ENCODE measurements at places on chromosomes 7 and 10.
A peak's percentile ranks its signal among the peaks of the same experiment; 100 is the strongest.

DNA sequence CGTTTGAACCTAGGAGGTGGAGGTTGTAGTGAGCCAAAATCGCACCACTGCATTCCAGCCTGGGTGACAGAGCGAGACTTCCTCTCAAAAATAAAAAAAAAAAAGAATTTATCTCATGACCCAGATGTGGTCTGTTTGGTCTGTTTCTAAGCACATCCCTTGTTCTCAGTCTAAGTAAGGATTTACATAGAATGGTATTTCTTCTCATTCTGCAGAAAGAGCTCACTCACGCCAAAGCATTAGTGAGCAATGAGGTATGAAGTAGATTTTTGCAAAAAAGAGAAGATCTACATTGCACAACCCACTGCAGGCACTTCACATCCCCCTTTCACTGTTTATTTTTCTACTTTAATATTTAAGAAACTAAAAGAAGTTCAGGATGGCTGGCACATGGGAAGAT lies 76.5 kb upstream of the FGL2 start:
- no peak for DNase-seq

- no peak for DNase-seq
Observed at GRCh38 chr7:157789094-157789493, 452.3 kb downstream of the DNAJB6 start.

- no peak for DNase-seq
Observed at GRCh38 chr10:63672491-63672890, 151.3 kb downstream of the REEP3 start.

DNA sequence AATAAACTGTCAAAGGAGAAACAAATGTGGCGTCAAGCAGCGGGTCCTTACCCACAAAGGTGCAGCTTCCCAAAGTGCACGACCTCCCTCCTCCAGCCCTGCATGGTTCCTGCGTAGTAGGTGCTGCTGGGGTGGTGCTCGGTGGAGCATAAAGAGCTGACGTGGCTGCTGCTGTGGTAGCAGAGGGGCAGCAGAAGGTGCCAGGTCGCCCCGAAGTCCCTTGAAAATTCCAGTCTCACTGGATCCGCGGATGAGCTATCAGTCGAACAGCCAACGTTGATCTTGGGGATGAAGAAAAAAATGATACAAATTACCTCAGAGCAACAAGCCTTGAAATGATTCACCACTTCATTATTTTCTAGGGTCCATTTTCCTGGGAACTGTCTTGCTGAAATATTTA lies 105.0 kb upstream of the SLC26A5 start:
- no peak for DNase-seq

- DNase-seq, result no peak
Observed at GRCh38 chr7:5699467-5700384, 81.7 kb downstream of the RNF216 start.

DNA sequence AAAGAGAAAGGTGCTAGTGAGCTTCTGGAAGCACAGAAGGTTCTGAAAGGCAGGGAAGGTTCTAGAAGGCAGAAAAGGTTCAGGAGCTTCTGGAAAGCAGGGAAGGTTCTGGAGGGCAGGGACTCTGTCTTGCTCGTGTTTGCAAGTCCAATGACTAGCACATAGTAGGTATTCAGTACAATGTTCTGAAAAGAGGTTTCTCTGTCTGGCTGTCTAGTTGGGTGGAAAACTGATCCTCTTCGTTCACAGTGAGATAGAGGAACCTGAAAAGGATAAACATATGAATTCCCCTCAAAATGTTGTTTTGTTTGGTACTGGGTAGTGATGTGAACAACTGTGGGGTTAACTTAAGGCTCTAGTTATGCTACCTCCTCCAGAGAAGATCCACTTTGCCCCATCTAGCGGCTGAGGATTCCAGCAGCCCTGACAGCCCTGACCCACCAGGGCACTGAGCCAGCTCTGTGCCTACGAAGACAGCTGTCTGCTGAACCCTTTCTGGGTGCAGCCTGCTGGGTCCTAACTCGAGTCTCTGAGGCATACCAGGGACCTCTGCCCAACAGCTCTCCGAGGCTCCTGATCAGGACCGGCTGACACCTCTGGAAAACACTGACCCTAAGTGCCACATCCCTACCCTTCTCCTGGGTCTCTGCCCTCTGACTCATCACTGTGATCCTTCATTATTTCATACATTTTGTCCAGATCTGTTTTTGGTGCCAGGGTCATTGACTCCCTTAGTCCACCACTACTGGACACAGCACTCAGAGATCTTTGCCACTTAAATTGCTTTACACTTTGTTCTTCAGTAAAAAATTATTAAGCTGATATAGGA lies 15.4 kb downstream of the PTPRN2 start:
- DNase-seq, result no peak

DNA sequence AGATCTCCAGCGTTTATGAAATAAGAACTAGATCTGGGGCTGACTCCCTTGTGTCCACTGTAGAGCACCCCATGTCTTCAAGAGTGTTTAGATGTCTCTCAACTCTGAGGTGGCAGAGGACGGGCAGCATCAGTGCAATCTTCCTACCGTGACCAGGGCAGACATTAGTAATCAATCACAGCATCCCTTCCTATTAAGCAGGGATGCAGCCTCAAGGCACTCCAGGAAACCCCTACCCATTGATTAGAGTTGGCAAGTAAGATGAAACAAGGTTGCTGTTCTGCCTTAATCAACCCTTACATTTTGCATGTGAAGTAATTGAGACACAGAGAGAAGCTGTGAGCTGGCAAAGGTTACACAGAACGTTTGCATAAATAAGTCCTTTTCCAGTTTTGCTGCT lies 283.7 kb upstream of the ZMIZ1 start:
- DNase-seq, result no peak

- DNase-seq, result no peak
Observed at GRCh38 chr7:55030314-55030713, 11.5 kb downstream of the EGFR start.

DNA sequence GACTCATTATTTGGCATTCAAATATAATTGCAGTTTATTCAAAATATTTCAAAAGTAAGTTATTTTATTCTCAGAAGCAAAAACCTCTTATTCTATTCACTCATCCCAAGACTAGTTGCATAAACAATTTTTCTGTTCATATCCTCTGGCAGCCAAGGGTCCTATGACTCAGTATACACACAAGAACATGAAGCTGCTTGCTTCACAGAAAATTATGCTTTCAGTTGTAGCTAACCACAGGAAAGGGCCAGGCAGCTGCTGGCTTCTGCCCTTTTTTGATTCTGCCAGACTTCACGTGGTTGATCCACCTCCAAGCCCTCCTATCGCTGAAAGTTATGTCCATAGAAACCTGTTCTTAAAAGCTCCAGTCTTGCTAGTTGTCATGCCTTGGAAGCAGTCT lies 108.8 kb downstream of the ABCA13 start:
- DNase-seq, result no peak

DNA sequence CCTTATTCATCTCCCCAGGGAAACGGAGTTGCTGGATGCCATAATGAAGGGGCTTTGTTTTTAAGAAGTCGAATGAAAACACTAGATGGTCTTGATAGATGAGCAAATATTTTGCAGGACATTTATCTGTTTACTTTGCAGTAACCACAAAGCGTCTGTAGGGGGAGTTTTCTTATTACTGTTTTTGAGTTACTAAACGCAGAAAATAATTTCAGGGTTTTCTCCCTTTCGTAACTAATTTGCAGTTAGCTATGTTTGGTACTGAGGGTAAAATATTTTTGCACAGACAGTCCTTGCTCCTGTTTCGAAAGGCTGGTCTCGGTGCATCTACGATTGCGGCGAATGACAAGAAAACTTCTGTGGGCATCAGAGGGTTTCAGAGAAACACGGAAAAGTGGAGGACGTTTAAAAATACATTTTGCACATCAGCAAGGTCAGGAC lies 505.6 kb upstream of the MKI67 start:
- DNase-seq, result no peak

DNA sequence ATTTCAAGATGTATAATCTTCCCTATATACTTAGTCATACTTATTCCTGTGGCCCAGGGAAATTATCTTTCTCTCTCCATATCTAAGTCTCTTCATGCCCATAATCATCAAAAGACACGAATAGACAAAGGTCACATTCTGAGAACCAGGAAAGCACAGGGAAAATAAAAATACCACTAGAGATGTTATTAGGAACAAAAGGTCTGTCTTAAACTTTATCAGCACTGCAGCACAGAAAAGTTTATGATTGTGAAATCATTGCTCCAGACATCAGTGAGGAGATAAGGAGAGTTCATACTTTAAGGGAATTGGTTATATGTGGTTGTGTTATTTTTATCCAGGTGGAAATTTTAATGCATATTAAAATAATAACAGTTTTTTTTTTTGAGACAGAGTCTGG lies 974.6 kb upstream of the CELF2 start:
- no peak for DNase-seq

- no peak for DNase-seq
Observed at GRCh38 chr10:5447056-5447455, 34.7 kb downstream of the NET1 start.

GRCh38 chr7:92916770-92917224 lies 80.4 kb upstream of the CDK6 start:
- DNase-seq, result no peak

- DNase-seq, result no peak
Observed at GRCh38 chr10:7788639-7789286, 786 bp downstream of the ATP5F1C start.

DNA sequence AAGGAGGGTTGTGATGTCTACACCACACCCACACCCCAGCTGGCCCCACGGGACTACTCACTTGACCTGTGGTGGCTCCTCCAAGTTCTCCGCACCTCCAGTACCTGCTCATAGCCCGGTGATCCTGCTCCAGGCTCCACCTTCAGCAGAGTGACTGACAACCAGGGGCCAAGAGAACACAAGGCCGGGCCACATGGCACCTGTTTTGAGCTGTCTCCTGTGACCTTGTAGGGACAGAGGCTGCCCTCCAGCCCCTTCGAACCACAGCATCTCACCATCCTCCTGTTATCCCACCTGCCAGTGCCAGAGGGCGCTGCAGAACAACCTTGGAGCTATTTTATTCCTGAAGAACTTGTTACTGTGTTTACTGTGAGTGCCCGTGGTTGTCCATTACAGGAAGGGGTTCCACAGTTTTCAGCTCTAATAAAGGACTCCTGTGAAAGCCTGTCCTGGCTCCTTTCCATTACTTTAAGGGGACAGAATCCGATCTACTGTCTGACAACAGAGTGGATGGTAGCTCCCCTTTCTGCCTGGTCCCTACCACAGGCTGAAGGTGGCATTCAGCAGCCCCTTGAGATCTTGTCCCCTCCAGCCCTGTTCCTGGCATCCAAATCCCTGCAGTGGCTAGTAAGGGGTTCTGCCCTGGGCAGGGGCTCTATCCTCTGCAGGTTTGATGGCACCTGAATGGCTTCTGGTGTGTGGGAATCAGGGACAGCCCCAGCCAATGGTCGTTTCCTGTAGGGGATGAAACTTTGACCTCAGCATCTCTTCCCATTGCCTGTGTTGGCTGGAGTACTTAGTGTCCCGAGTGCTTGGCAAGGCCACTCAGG lies 50.8 kb downstream of the C10orf120 start:
- DNase-seq, result peak; percentile 79

DNA sequence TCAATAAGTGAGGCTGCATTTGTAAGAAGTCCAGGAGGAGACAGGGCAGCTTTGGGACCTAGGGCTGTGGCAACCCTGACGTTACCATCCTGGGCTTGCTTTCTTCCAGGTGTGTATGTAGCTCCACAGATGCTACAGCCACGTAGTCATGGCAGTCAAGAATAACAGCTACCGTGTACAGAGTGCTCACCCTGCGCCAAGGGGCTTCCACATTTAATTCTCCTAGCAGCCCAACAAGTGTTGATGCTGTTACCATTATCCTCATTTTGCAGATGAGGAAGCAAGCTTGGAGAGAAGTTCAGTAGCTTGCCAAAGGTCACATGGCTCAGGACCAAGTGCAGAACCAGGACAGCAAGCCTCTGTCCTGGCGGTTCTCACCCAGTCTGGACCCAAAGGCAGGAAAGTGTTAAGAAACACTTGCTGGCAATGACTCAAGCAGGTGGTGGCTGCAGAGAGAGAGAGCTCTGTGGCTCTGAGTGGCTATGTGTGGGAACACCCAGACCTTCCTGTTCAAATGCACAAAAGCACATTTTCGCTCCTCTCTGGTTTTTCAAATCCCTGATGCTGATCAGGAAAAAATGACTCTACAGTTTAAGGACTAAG lies 89.8 kb downstream of the CREM start:
- no peak for DNase-seq

DNA sequence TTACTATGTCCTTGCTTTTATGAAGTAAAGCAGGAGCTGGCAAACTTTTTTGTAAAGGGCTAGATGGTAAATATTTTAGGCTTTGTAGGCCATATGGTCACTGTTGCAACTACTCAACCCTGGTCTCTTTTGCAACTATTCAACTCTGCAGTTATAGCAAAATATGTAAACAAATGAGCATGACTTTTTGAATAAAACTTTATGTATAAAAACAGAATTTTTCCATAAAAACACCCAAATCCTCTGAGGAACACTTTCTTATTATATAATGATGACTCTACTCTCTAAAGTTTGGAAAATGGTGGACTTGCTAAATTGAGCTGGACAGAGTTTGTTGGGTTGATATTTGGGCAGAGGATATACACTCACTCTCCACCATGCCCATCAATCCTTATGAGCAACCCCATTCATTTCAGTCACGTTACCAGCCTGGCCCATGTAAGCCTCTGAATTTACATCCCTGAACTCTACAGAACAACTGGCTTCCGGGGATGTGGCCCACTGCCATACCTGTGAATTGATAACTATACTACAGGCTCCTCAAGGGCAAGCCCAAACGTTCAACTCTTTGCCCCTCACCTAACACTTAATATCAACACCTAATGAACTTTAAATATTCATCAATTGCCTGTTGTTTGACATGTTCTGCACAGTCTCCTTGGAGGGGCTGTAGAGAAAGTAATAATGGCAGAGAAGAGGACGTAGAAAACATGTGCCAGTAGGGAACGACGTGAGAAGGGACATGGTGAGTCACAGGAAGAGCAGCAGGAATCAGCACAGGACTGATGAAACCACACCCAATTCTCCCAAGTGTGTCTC lies 37.6 kb downstream of the SGMS1 start:
- no peak for DNase-seq

DNA sequence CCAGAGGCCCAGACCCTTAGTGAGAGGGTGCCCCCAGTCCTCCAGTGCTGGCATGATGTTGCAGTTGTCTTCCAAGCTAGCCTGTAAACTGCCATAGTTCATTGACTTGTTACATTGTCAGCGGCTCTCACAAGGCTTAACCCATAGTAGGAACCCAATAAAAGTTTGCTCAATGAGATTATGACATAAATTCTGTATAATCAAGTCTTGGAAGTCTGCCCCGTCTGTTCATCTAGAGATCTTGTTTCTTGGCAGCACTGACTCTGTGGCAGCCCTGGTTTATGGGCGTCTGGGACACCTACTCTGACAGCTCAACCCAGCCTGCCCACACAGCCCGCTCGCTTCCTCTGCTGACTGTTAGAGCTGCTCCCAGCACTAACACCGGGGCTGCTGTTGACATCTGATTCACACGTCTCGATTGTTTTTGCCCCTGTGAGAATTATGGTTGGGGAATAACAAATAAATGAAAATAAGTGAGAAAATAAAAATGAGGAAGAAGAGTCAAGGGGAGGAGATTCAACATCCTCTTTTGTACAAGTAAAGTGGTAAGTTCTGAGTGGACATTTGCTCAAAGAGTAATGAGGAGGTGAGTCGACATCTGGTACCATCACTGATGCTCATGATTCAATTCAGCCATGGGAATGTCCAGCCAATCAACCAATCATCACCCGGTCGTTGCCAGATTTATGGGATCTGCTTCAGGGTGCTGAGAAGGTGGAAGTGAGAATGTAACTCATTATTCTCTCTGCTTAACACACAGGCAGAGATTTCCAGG lies 160.8 kb downstream of the SPAG6 start:
- DNase-seq, result no peak

- DNase-seq, result no peak
Observed at GRCh38 chr10:112970021-112970420, 20.0 kb downstream of the TCF7L2 start.

GRCh38 chr7:26592011-26592410 lies 272.4 kb downstream of the SKAP2 start:
- no peak for DNase-seq
